Cortex of kidney (tissue), 1 donor: ENCODE measurements at places on chromosomes 6 and 20.

DNA sequence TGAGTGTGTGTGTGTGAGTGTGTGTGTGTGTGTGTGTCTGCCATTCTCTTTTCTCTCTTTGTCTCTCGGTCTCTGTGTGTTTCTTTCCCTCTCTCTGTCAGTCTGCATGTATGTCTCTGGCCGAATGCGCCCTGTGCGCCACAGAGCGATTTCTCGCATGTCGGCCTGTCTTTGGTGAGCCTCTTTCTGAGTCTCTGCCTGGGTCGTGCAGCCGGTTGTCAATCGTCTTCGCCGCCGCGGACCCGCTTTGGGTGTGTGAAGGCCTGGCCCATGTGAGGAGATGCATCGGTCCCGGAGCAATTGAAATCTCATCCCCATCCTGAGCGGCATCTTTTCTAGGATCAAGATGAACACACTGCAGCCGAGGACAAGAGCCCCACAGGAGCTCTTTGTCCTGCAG, 1567.2 kb upstream of the DEFB115 start:
- no peak for DNase-seq

- DNase-seq, result no peak
These were observed 13.7 kb upstream of the PRDM13 start for GRCh38 chr6:99592900-99593299.

DNA sequence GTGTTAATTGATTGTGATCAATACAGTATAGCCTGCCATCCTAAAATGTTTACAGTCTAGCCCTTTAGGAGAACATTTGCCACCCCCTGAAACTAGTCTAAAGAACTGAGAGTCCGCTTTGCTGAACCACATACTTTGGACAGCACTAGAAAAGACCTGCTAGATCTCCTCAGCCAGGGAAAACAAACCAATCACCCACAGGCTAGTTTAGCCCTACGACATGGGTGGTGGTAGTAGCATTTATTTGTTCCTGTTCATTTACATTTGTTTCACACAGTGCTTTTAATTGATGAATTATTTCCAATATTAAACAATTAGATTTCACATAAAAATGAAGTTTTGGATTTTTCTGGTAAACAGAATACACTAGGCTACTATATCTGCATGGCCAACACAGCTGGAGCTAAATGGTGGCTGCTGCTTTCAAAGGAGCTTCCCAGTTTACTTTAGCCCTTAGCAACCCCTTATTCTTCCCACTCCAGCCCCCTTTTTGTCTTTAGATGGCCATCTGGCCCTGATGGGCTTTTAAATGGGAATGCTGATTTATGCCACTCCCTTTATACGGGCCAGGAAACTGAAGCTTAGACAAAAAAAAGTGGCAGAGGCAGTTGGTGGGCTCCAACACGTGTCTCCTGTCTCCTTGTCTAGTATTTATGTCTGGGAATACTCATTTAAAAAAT, 72.4 kb downstream of the ADGRG6 start:
- DNase-seq, result no peak

GRCh38 chr6:143823548-143823947, 19.6 kb upstream of the LTV1 start:
- no peak for DNase-seq

DNA sequence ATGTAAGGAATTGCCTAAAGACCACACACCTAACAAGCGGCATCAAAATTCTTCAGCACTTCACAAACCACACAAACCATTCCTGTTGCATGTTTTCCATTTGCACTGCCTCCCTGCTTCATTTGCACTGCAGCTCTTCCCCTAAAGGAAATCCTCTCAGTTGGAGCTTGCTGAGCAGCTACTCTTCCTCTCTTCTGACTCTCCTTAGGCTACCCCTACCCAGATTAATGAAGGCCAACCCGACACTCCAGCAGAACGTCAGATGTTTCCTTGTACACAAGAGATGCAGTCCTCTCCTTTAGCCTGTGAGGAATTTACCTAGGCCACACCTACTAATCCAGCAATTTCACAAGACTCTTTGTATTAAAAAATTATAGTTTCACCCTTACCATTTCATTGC, 8.1 kb downstream of the BEND6 start:
- no peak for DNase-seq

DNA sequence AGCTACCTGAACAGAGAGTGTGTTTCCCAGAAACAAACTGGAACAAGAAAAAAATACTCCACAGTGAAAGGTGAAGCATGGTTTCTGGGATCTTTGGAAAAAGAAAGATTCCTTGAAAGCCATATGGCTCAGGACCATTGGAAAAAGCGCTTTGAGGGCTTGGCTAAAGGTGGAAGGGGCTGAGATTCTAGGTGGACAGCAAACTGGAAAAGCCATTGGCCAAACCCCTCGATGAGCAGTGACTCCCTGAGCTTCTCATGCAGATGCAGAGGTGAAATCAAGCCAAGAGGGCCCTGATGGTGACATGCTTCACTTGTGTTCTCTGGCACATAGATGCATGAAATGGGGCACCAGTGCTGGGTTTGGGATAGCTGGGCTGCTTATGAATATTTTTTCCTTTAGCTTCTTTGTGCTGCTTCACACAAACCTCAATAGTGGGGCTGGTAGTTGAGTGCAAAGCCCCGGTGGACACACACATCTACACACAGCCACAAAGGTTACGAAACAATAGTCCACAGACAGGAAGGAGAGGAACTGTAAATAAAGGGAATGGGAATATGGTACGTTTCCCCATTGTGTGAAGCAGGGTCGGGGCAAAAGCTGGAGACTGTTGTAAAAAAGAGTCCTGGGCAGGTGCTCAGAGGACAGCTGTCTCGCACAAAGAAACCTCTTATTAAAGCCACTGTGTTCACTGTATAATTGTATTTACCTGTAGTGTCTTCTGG, 117.8 kb downstream of the FOXA2 start:
- no peak for DNase-seq

DNA sequence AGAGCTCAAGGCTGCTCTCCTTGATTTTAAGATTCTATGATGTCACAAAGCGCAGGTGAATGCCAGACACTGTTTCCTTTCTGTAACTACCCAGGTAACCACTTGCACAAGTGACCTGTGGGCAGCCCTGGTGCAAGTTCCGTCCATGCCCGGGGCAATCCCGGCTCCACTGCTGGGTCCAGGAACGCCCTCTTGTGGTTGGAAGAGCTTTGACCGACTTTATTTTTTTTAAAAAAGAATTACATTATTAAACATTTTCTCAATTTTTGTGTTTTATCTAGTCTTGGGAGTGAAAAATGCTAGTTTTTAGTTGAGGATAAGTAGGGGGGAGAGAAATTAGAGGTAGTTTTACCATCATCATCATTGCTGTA, 695.2 kb downstream of the QKI start:
- DNase-seq, result no peak

DNA sequence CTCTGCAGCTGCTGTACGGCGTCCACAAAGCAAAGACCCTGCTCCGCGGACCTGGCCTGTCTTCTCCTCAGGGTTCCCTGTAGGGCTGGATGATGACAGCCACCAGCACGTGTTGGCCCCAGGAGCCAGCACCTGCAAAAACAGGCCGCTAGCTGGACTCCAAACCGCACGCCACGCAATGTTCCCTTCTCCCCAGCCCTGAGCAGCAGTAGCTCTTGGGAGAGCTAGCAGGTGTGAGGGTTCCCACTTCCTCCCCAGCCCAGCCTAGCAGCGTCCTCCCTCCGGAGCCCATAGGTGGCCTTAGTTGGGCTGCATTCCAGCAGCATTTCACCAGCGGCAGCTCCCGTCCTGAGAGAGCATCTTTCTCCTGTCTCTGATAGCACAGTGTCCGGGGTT, 42.3 kb downstream of the DACT2 start:
- DNase-seq, result no peak

DNA sequence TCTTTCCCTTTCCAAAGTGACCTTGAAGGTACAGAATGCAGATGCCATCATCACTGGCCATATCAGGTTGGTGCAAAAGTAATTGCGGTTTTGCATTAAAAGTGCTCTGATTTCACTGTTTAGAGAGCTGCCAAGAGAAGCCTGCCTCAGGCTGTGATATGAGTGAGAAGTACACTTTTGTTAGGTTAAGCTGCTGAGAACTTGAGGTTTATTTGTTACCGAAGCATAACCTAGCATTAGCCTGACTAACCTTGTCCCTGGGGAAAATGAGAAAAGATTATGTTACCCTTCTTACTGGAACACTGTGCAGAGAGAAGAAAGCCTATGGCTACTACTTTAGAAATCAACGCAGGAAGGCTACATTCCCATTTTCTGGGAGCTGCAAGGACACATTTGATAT, 70.5 kb upstream of the RBM24 start:
- DNase-seq, result no peak

- DNase-seq, result no peak
These were observed 97.3 kb upstream of the STXBP5 start for GRCh38 chr6:147106759-147107401.

DNA sequence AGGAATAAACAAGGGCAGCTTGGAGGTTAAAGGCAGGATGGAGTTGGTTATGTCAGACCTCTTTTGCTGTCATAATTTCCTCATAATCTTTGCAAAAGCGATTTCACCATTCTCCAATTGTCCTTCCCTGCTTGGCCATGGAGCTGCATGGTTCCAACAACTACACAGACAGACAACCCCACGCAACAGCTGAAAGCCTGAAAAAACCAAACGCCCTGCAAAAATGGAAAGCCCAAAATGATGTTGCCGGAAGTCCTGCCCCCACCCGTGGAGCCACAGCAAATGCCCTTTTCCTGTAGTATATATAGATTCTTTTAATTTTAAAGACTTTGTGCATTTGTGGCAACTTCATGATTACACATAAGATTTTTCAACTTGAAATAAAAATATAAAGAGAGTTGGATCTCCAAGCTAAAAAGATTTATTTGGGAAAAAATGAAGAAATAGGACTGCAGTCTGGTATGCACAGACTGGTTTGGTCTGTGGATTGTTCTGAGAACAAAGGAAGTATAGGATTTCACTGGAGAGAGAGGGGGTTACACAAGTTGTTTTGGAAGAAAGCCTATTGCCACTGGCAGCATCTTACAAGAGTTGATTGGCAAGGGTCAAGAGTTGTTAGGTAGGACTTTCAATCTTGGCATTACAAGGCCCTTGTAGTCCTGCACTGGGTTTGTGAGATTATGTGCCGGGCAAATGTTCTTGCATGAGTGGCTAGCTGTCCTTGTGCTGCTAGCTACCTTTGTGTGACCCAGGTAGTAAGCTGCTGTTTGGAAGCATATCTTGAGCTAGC, 190.0 kb downstream of the C6orf118 start:
- no peak for DNase-seq

- no peak for DNase-seq
These were observed 71.3 kb upstream of the STXBP5 start for GRCh38 chr6:147132889-147133288.

- DNase-seq, result no peak
These were observed 45.5 kb downstream of the UBE2V1 start for GRCh38 chr20:50067461-50067860.

GRCh38 chr6:135002229-135002844, 52.3 kb downstream of the HBS1L start:
- DNase-seq, result no peak

DNA sequence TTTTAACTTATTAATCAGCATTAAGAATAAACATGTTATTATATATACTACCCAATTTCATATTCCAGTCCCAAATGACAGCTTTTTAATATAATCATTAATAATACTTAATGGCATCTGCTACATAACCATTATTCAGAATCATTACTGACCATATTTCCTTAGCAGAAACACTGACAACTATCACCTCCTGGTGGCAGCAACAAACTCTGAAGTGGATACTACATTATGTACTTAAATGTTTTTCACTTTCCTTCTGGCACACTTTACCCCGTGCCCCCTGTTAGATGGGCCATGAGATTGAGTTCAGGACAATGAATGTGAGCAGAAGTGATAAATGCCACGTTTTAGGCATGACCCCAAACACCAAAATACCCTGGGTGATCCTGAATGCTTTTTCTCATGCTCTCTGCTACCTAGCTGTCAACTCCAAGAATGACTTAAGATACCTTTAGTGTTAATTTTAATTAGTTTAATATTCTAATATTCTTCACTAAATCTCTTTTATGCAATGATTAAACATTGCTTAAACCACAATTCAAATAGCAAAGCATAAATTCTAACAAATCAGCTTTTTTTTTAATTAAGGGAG, 77.1 kb downstream of the LMBRD1 start:
- no peak for DNase-seq

- DNase-seq, result no peak
These were observed 369.7 kb upstream of the FLRT3 start for GRCh38 chr20:14707026-14707680.

- DNase-seq, result no peak
These were observed 178.3 kb downstream of the SYNDIG1 start for GRCh38 chr20:24647713-24648112.

DNA sequence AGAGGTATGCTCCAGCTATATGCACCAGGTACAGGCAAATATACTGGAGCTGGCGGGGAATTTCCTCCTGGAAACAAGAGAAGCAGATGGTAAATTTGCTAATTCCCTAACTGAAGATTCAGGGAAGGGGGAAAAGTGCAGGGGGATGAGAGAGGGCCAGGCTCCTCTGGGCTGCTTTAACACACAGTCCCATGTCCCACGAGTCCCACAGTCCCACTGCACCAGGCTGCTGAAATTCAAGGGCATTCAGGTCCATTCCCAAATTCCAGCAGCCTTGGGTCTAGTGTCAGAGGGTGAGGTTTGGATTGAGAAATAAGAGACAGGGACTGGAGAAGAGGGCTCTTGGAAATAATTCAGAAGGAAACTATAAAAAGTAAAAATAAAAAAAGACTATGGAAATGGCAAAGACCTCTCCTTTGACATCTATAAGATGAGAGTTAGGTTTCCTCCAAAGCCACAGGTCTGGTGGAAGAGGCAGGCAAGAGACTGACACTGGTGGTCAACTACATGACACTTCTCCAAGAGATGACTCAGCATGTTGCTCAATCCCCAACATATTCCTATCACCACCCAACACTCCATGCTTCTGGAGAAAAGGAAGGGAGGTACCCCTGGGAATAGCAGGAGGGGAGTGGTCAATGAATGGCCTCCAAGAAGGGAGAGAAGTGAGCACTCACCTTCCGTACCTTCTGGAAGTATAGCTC, 69.2 kb downstream of the TRAM2 start:
- no peak for DNase-seq

GRCh38 chr6:151681433-151682059, 125.9 kb upstream of the ESR1 start:
- DNase-seq, result no peak

GRCh38 chr20:16711661-16712258, 18.1 kb upstream of the SNRPB2 start:
- DNase-seq, result no peak

DNA sequence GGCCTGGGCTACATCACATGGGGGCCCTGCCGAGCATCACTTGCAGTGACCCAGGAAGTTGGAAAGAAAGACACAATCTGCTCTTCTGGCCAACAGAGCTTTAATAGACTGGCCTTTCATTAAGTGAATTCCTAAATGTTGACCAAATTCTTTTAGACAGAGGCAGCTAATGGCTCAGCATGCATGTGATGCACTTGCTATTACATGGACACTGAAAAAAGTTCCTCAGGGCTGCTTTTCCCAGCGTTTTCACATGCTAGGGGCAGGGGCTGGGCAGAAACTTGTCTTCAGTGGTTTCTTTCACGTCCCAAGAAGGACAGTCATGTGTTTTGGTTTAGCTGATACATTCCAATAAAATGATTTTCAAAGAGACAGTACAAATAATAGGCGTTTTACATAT, 651.0 kb upstream of the SLC35B3 start:
- no peak for DNase-seq
